Activated naive CD4-positive, alpha-beta T cell treated with anti-CD3 and anti-CD28 coated beads for 36 hours (primary cell): ENCODE measurements at places on chromosomes 16 and 17. TPM values are rescaled to one million over a fixed set of nuclear protein-coding genes. Genes with fewer than 3 reads are reported as not detected.
A peak's percentile ranks its signal among the peaks of the same experiment; 100 is the strongest.

Gene TMEM92
- total RNA-seq: not detected

GRCh38 chr17:81323411-81323868 is 28.3 kb upstream of the SLC38A10 start:
- DNase-seq: no peak

DNA sequence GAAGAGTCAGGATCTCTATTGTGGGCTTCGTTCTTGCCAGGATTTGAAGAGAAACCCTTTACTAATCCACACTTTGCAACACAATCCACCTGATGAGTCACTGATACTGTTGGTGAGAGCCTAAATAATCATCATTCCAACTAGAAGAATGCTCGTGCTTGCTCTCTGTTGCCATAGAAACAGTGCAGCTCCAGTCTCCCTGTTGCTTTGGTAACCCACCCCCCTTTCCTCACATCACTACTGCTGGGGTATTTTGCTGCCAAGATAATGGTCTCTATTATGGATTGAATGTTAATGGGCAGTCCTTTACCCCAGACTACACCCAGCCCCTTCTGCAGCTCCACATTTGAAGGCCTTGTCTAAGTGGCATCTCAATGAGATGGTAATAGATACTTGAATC is 190.4 kb downstream of the ABCC12 start:
- no peak for DNase-seq

GRCh38 chr16:3592559-3592958 is 15.4 kb upstream of the NLRC3 start:
- DNase-seq: no peak

- DNase-seq: no peak
Measured at GRCh38 chr17:44599298-44600175, 42.3 kb downstream of the FZD2 start.

Gene KRT32
- total RNA-seq: not detected

DNA sequence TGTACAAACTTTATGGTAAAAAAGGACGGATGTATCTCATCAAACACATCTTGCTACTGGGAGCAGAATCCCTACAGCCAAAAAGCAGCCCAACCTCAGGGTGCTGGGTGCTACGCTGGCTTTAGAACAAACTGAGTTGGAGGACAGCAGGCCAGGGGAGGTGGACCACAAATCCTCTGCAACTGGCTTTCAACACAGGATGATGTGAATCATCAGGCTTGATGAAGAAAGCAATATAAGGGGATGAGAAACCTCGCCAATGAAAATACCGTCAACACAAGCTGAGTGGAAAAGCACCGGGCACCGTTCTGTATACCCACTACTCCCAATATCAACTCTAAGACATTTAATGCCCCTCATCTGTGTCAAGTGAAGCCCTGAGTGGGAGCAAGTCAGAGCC is 14.3 kb downstream of the HBQ1 start:
- no peak for DNase-seq

Gene KRTAP4-11
- not detected for total RNA-seq

GRCh38 chr17:32486111-32486700 is 587 bp upstream of the CDK5R1 start:
- peak; percentile 70 for DNase-seq

Gene SLC35G6
- total RNA-seq: not detected

Gene CCL4
- total RNA-seq: 4.6 TPM

- no peak for DNase-seq
Measured at GRCh38 chr16:66023481-66023880, 343.0 kb upstream of the CDH5 start.

GRCh38 chr16:22194707-22195444 is 11.2 kb upstream of the EEF2K start:
- DNase-seq: peak; percentile 67

DNA sequence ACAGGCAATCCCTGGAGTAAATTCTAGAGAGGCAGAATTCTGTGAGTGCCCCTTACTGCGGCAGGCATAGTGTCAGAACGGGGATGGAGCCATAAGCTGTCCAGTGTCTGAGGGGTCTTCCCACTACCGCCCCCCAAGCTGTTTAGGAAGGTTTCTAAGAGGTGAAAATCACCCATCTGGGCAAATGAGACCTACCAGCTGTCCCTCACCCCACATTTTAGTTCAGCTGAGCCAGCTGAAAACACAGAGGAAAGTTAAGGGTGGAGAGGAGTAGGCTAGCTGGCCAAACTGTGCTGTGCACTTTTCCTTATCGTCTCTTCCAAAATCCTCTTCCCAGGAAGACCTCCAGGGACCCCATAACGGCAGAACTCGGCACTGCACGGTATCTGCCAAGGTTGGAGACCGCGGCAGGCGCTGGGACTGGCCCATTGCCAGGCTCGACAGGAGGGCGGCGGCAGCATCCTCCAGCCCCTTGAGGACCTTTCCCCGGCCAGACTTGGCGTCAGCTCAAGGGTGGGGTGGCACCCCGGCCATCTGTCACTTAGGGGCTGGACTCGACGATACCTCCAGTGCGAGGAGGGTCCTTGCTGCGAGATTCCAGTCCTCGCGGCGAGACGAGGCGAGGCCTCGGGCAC is 955 bp downstream of the ACLY start:
- DNase-seq: peak; percentile 52

- DNase-seq: peak; percentile 69
Measured at GRCh38 chr17:17691468-17692263, 10.4 kb downstream of the RAI1 start.

GRCh38 chr17:78356101-78356713 is 3.7 kb downstream of the SOCS3 start:
- peak; percentile 97 for DNase-seq

DNA sequence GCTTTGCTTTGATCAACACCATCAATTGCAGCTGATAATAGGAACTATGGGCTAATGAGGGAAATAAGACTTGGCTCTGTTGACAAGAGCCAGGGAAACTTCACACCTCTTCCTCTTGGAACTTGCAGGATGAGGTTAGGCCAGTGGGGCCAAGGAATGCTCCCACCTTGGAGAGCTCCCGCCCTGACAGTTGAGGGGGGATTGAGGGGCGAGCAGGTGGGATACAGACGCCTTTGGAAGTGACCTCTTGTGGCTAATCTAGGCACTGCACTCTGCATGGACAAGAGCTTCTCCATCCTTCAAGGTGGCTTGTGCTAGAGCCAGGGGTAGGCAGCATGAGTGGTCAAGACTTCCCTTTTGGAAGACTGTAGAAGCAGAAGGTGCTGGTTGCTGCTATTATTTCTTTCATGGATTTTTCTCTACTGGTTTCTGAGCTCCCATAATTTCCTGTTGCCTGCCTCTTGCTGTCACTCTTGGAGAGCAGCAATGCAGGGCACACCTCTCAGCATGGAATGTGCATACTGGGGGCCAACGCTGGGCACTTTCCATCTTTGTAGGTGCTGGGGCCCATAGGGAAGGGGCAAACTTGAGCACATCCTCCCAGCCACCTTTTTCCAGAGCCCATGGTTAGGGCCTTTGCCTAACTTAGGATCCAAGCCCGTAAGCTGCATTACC is 2.3 kb upstream of the PHF12 start:
- DNase-seq: peak; percentile 69

- no peak for DNase-seq
Measured at GRCh38 chr16:83924686-83925085, 25.8 kb downstream of the MLYCD start.

GRCh38 chr17:66750781-66751543 is 84.0 kb upstream of the CACNG5 start:
- DNase-seq: no peak

Gene SMIM22
- not detected for total RNA-seq

Gene ATP2A1
- total RNA-seq: 4.2 TPM

DNA sequence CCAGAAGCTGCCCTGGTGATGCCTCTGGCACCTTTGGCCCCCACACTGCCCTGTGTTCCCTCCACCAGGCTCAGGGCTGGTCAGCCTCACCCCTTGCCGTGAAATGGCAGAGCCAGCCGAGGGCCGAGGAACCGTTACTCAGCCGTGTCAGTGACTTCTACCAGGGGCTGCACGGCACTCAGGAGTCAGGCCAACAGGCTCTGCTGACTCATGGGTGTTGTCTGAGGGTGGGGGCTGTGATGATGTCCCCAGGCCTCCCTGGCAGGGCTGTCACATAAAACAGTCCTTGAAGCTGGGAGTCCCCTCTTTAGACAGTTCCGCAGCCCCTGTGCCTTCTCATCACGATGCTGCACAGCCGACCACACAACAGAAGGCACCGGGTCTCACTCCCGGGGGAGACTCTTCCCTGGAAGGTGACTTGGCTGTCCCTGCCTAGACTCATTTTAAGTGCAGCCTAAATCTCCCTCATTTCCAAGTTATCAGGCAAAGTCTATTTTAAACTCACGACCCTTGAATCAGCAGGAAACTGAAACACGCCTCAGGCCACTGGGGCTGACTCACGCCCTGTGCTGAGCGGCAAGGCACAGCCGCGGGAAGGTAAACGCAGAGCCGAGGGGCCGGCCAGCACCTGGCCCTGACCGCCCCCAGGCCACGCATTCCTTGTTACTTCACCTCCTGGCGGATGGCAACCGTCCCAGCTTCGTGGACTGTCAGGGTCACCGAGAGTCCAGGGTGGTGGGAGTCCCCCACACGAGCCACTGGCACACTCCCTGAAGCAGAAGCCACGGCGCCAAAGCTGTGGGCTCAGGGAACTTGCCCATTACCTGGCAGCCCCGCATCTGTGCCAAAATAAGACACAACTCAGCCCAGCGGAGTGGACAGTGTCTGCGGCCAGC is 102.6 kb downstream of the ZNF778 start:
- peak; percentile 50 for DNase-seq

Gene MPV17L
- not detected for total RNA-seq

DNA sequence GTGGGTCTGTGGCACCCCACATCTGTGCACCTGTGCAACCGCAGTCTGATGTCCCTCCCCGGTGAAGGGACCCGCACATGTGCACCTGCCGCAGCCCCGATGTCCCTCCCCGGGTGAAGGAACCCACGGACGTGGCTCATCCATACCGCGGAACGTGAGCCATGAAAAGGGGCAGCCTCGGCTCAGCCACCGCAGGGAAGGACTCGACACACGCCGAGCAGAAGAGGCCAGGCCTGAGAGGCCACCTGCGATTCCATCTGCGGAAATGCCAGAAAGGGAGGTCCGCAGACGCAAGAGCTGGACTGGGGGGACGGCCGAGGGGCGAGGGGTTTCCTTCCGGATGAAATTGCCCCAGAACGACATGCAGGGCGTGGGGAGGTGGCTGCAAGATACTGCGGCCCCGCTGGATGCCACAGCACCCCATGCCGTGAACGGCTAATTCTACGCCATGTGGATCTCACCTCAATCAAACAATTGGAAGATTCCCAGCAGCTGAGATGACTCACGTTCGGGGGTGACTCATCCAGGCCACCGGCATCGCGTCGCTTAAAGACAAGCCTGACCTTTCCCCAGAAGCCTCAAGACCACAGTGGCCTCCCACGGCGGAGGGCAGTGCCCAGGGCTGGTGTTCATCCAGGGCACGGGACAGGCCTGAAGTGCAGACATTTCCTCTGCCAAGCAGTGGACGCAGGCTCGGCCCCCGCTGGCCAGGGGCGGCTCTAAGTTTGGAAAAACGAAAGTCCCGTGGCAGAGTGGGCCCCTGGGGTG is 21.0 kb downstream of the SOX8 start:
- peak; percentile 94 for DNase-seq

GRCh38 chr17:1360975-1361374 is 39.0 kb downstream of the YWHAE start:
- peak; percentile 41 for DNase-seq

Gene KRTAP3-2
- total RNA-seq: not detected

- DNase-seq: no peak
Measured at GRCh38 chr17:60652454-60653247, 25.0 kb upstream of the BCAS3 start.

DNA sequence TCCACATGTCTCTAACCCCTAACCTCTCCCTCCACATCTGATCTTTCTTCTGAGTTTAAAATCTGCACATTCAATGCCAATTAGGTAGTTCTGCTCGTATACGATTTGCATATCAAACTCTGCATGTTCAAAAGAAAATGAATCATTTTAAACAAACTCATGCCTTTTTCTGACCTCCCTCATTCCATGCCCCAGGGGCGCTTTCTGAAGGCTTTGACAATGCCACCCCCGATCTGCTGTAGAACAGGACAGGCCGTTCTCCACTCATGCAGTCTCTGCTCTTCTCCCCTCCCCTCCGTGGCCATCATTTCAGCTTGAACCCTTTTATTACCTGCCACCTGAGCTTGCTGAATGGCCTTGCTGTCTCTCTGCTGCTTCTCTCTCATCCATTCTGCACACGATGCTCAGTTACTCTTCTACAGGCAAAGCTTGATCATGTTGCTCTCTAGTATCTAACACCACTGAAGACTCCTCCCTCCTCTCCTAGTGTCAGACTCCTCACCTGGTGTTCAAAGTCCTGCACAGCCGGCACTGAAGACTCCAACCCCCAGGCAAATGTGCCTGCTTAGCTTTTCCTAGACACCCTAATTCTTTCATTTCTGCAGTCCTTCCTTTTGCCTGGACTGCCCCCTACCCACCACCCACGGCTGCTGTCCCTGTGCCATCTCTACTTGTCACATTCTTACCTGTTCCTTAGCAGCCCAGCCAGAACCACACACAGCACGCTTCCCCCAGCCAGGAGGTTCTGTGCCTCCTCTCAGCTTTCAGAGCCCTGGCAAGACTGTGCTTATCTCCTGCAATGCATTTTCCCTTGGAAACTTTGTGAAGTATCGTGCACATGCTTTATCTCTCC is 6.2 kb downstream of the TMEM238L start:
- no peak for DNase-seq

DNA sequence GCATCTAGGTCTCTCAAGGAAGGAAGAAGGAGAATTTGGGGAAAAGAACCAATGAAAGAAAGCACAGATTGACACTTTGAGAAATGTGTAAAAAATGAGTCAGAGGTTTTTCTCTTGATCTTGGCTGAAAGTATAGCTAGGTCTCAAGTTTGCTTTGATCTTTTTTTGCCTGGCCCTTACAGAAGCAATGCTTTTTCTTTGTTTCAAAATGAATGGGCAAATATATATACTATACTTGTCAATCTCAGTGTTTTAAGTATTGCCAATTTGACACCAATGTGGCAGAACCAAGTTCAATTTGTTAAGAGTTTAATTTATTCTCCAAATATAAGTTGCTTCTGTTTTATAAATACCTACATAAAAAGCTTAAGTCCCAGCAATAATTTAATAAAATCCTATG is 119.6 kb downstream of the PPM1E start:
- no peak for DNase-seq

GRCh38 chr17:57370037-57370581 is 113.8 kb downstream of the MSI2 start:
- DNase-seq: no peak
